Caki2 (cell line): ENCODE measurements at places on chromosomes 7 and 10. TPM values are rescaled to one million over a fixed set of nuclear protein-coding genes. Genes with fewer than 3 reads are reported as not detected.

Gene PLPP4
- total RNA-seq: 6.8 and 6.9 TPM in 2 replicates

Gene LBX1
- not detected in 2 replicates for total RNA-seq

Gene DNA2
- 3.3 and 6.1 TPM in 2 replicates for total RNA-seq

Gene CDHR3
- total RNA-seq: 2.0 TPM in 1 of 2 replicates, not detected in the other

Gene SCIN
- total RNA-seq: 12.6 and 18.8 TPM in 2 replicates

Gene CLRN3
- not detected in 2 replicates for total RNA-seq

Gene ALOX5
- total RNA-seq: 2.1 and 4.8 TPM in 2 replicates

Gene HPS1
- 27.0 and 31.1 TPM in 2 replicates for total RNA-seq

Gene PALS2
- 58.6 and 60.2 TPM in 2 replicates for total RNA-seq

Gene ATOH7
- total RNA-seq: not detected in 2 replicates

Gene PNPLA8
- 5.2 and 7.6 TPM in 2 replicates for total RNA-seq

Gene OR2A42
- not detected in 2 replicates for total RNA-seq

Gene SLC16A9
- total RNA-seq: 4.9 and 8.9 TPM in 2 replicates

Gene TRIL
- total RNA-seq: 0.20 TPM in 1 of 2 replicates, not detected in the other

Gene JAKMIP3
- total RNA-seq: 0.54 and 1.9 TPM in 2 replicates

Gene CUBN
- total RNA-seq: 0.03 and 0.34 TPM in 2 replicates

Gene NEURL1
- not detected in 2 replicates for total RNA-seq

Gene IDI2
- total RNA-seq: not detected in 2 replicates

Gene PNLIPRP3
- not detected in 2 replicates for total RNA-seq

Gene SMO
- 47.7 and 62.3 TPM in 2 replicates for total RNA-seq

Gene MSRB2
- total RNA-seq: 35.4 and 42.6 TPM in 2 replicates

Gene LDB3
- 0.03 and 0.17 TPM in 2 replicates for total RNA-seq

Gene ZNF239
- 4.7 and 11.0 TPM in 2 replicates for total RNA-seq

Gene RELN
- total RNA-seq: 5.7 and 17.8 TPM in 2 replicates

Gene MINDY4
- total RNA-seq: 3.6 and 4.0 TPM in 2 replicates

Gene DOCK1
- total RNA-seq: 14.6 and 17.1 TPM in 2 replicates

Gene PRSS2
- not detected in 2 replicates for total RNA-seq

Gene MACC1
- total RNA-seq: not detected in 2 replicates

Gene NPY4R2
- total RNA-seq: not detected in 2 replicates

Gene SPDYE16
- total RNA-seq: 2.2 TPM in 1 of 2 replicates, not detected in the other

Gene OLAH
- 0.17 and 1.8 TPM in 2 replicates for total RNA-seq

Gene ERCC6
- 4.3 and 43.1 TPM in 2 replicates for total RNA-seq

Gene GPER1
- total RNA-seq: 2.5 and 7.7 TPM in 2 replicates

Gene COL13A1
- total RNA-seq: not detected in 2 replicates

Gene PCDH15
- total RNA-seq: not detected in 2 replicates

Gene TMEM229A
- total RNA-seq: not detected in 2 replicates

Gene GARS1
- 194 and 210 TPM in 2 replicates for total RNA-seq

Gene ASB15
- total RNA-seq: not detected in 2 replicates

Gene SPAM1
- not detected in 2 replicates for total RNA-seq

Gene CALY
- total RNA-seq: not detected in 2 replicates

Gene LIPF
- total RNA-seq: not detected in 2 replicates

Gene BTBD16
- 0.14 and 0.88 TPM in 2 replicates for total RNA-seq

Gene LEP
- not detected in 2 replicates for total RNA-seq

Gene SKIDA1
- 5.0 and 9.0 TPM in 2 replicates for total RNA-seq

Gene SBDS
- 46.5 and 47.7 TPM in 2 replicates for total RNA-seq

Gene ADD3
- total RNA-seq: 110 and 342 TPM in 2 replicates

Gene CYP3A4
- total RNA-seq: not detected in 2 replicates
